ENCODE measurements at places on chromosomes 4 and X.

DNA sequence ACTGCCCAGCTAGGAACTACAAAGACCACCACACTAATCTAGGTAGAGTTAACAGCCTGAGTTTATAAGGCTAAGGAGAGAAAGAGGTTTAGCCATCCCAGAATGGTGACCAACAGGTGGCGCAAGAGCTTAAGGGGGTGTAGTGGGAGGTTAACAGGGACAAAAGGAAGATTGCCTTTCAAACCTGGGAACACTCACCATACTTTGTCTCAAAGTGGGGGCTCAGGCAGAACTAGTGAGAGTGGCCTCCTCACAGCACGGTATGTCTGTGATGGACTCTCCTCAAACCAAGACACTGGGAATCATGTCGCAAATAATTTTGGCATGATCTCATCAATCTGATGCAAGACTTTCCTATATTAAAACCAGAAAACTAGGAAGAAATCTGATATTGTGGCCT is 23.4 kb downstream of the CCNI start:
- no peak for DNase-seq

- no peak for DNase-seq
Observed at GRCh38 chr4:94680176-94680862, 77.4 kb upstream of the BMPR1B start.

DNA sequence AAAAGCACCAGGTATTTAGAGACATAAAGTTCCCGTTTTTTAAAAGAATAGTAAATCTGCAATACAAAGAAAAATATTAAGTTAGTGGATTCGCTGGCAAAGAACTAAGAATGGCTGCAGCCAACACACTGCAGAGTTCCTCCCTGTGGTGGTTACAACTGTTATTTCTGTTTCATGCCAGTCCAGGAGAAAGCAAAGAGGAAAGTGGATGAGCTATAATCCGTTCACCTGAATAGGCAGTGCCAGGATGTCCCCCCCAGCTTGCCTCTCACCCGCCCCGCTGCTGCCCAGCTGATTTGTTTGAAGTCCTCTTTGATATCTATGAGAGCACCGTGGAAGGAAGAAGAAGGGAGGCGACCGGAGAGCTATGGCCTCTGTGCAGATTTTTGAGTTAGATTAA is 63.9 kb downstream of the PTCHD1 start:
- no peak for DNase-seq

DNA sequence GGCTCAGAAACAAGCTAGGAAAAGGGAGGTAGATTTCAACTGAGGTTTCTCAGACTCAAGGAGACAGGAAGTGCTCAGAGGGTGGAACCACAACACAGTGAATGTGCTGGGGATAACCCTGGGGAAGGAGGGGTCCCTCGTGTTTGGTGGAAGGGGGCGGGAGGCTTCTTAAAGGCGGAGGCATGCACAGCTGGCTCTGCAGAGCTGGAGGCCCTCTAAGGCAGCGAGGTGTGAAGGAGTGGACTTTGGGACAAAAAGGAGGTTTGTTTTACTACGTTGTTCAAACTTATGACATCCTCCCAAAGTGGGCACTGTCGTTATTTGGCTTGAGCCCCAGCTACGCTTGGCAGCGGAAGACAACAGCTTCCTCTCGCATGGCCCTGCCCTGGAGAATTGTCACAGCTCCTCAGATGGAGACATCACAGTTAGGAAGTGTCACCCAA is 21.7 kb upstream of the MTM1 start:
- no peak for DNase-seq

GRCh38 chrX:132592880-132593279 is 104.0 kb upstream of the MBNL3 start:
- DNase-seq, result no peak

DNA sequence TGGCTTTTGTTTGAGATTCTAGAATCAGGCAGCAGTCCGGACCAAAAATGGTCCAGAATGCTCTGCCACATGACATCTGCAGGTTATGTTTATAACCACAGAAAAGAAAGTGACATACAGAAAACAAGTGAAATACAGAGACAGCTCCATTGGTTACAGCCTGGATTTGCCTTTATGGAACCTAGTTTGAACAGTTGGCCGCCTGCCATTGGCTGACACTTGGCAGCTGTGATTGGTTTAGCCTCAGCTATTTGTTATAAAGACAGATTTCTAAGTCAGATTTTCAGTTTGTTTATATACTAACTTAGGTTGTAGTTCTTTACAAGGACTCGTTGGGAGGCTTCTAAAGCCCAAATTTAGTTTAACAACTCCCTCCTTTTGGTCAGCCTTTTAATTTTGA is 40.8 kb upstream of the IL9R start:
- DNase-seq, result no peak

GRCh38 chr4:187480146-187481145 is 515.1 kb upstream of the ZFP42 start:
- DNase-seq, result no peak

- DNase-seq, result no peak
Observed at GRCh38 chr4:156643826-156644225, 327.8 kb downstream of the PDGFC start.

DNA sequence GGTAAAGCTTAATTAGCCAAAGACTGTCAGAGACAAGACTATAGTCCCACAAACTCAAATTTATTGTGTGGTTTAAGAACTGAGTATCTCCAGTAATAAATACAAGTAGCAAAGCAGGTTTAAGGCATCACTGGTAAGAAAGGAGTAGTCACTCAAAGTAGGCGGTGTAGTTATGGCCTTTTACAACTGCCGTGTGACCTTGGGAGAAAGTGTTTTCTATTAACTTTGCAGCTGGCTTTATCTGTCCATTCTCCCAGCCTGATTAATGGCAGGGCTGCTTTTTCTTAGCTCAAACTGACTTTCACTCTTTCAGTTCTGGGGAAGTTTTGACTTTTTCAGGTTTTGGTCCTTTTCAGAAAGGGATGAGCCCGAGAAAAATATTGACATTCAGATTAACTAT is 7.4 kb upstream of the PAK3 start:
- no peak for DNase-seq

GRCh38 chrX:38750551-38750950 is 50.7 kb upstream of the MID1IP1 start:
- DNase-seq, result no peak

GRCh38 chrX:78513971-78514738 is 145.0 kb downstream of the RTL3 start:
- DNase-seq, result no peak

GRCh38 chrX:84709987-84710386 is 207.7 kb upstream of the HDX start:
- no peak for DNase-seq

DNA sequence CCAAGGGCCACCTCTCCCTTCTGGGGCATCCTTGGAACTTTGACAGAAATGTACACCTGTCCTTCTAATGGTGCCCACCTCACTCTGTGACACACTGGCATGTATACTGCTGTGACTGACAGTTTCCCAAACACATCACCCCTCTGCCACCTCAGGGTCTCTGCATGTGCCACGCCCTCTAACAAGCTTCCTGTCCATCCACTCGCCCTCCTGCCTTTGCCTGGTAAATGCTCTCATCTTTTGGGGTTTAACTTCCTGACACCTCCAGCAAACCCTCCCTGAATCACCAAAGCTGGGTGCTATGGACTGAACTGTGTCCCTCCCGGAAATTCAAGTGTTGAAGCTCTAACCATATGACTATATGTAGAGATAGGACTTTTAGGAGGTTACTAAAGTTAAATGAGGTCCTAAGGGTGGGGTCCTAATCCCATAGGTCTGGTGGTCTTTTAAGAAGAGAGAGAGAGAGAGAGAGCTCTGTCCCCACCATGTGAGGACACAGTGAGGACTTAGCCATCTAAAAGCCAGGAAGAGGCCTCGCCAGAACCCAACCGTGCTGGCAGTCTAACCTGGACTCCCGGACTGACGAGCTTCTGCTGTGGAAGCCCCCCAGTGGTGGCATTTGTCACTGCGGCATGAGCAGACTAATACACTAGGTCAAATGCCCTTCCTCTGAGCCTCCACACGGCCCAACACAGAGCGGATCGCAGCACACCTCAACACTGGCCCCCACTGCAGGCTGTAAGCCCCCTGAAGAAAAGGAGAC is 95.6 kb downstream of the AFAP1 start:
- DNase-seq, result no peak

DNA sequence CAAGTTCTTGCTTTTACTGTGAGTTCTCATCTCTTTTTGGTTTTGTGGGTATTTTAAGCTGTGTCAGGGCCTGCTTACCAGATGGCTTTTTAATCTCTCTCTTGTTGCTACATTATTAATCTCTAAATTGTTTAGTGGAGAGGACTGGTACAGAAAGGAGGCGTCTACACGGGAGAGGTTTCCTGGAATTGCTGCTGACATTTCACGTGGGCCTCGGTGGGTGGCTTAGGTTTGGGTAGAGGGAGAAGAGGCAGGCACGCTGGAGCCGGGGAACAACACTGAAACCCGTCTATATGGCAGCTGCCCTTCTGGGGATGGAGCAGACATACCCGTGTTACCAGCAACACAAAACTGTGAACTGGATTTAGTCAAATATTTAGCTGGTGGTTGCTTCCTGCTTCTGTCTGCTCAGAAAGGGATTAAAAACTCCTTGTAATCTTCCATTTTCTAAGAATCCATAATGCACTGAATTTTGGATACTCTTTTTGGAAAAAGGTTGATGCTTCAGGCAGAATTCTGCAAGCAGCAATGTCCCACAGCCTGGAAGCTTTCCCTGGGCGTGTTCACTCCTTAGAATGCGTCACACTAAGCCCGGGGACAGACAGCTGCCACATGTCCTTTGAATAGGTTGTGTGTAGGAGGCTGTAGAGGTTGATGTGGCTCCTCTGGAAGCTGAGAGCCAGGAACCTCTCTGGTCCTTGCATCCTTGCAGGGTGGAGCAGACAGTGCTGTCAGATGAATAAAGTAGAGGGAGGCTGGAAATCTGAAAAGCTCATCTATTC is 199.8 kb upstream of the GATB start:
- no peak for DNase-seq

- DNase-seq, result no peak
Observed at GRCh38 chr4:71377561-71377960, 38.7 kb downstream of the SLC4A4 start.

DNA sequence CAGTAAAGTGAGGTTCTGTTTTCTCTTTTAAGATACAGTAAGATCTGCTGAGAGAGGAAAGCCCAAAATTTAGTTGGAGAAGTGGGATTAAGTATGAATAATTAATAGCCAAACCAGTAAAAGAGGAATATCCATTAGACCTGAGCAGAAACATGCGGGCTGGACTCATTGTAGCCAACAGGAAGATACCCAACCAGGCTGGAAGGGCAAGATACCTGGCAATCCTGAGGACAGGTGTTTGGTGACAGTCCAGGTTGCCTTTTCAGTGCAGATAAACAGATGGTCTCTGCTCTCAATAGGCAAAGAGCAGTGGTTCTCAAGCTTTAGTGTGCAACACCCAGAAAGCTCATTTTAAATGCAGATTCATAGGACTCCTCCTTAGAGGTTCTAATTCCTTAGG is 980.8 kb upstream of the GRID2 start:
- no peak for DNase-seq

DNA sequence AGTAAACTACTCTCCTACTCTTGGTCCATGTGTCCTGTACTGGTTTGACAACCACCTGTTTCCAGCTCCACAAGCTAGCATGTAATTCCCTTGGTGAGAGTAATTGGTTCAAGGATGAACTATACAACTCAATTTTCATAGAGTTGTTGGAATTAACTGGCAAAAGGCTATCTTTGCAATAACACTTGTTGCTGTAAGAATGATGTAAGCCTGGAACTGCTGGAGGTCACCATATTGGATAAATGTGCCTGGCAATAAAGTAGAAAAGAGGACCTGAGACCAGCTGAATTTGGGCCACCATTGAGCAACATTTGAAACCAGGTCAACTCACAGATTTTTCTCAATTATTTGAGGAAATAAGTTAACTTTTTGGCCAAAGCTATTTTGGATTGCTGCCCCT is 175.5 kb downstream of the CAMK2D start:
- DNase-seq, result no peak

GRCh38 chr4:103024996-103025395 is 5.5 kb upstream of the SLC9B1 start:
- no peak for DNase-seq

DNA sequence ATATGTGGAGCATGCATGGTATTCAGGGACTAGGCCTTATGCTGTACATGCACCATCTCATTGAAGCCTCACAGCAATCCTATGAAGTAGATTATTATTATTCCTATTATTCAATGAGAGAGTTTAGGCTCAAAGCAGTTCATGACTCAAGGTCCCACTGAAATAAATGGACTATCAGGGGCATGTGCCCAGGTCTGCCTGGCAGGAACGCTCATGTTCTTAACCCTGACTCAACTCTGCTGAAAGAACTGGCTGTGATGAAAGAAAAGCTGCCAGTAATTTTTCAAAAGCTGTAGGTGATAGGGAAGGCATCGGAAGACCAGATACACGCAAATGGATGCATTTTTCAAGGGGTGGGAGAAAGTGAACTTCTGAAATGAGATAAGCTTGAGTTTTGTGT is 243.4 kb downstream of the PTTG2 start:
- no peak for DNase-seq

- no peak for DNase-seq
Observed at GRCh38 chrX:21683941-21684340, 25.8 kb upstream of the KLHL34 start.

All from cortex of kidney (tissue), 1 donor.